CMK (cell line): ENCODE measurements at places on chromosomes 3 and 15.

GRCh38 chr15:45399381-45400212 lies 21.3 kb upstream of the GATM start:
- DNase-seq: no peak

- DNase-seq: no peak
Measured at GRCh38 chr3:48039487-48040190, 23.4 kb upstream of the MAP4 start.

- DNase-seq: no peak
Measured at GRCh38 chr15:78689626-78690025, 48.6 kb upstream of the CHRNB4 start.

GRCh38 chr3:186965141-186965879 lies 35.0 kb downstream of the ST6GAL1 start:
- DNase-seq: no peak

DNA sequence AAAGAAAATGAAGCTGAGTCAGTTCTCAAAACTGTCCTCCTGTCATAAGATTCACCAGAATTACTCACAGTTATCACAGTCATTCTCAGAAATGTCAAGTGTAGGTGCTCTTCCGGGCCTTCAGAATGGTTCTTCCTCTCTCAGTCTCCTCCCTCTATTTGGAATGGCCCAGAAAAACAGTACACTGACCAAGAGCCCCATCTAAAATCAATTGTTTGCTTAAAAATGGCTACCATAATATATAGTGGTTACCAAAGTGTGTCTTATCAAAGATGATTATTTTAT lies 99.8 kb downstream of the MECOM start:
- no peak for DNase-seq

GRCh38 chr15:89591834-89592233 lies 16.6 kb downstream of the TICRR start:
- DNase-seq: no peak

- DNase-seq: no peak
Measured at GRCh38 chr3:115913069-115913686, 289.9 kb downstream of the GAP43 start.

DNA sequence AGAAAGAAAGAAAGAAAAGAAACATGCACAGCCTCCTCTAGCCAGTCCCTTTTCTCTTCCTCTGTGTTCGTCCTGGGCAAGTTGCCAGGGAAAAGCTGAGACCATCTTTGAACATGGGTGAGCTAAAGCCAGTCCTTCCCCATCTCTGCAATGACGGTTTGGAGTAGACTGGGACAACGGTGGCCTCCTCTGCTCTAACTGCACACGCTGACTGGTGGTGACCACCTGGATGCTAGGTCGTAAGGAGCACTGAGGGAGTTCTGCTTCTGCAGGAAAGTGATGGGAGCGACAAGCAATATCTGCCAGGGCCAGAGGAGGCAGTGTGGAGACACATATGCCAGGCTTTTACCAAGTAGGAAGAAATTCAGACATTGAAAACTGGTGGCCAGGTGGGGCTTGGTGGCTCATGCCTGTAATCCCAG lies 111.7 kb downstream of the NUP210 start:
- DNase-seq: no peak

GRCh38 chr3:43932921-43933320 lies 242.2 kb downstream of the ABHD5 start:
- no peak for DNase-seq
